ENCODE measurements at places on chromosomes 11 and 22.

DNA sequence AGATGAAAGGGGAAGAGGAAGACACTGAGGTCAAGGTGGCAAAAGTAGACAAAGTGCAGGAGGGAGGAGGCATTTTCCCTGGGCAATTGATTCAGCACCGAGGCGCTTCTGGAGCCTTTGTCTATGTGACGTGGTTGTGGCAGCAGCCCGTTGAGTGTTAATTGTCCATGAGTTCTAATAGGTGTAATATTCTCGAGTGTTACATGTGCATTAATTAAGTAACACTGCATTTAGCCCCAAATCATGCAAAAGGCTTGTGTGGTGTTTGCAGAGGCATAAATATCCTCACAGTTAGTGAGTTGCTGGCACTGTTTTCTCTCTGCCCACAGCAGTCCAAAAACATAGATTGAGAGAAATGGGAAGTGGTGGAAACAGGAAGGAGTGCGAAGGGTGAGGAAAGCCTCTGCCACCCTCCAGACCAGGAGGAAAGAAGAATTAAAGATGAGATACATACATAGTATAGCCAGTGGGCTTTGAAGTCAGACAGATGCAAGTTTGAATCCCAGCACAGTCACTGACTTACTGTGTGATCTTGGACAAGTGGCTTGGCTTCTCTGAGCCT lies 361.2 kb downstream of the MN1 start:
- no peak for DNase-seq

DNA sequence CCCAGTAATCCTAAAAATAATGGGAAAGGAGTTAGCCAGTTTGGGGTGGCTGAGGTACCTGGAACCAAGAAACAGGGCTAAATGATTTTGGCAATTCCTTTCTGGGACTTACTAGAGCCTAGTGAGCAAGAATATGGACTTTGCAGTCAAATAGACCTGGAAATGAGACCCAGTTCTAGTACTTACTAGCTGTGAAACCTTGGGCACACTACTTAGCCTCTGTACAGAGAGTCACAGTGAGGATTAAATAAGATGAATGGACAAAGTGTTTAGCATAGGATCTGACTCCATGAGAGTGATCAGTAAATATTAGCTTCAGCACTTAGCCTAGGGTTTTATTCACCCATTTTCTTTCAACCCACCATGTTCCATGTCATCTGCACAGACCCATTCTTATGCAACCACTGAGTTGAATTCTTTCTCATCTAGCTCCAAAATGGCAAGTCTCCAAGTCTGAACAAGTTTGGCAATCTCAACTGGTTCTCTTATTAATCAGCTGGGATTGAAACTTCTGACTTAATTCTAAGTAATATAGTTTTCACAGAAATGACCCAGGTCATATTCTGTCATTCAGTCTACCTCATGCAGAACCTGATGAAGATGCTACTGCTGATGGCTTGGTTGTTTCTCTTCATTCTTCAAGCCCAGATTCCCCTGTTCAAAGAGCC lies 15.0 kb upstream of the SORL1 start:
- DNase-seq = no peak

GRCh38 chr22:36144886-36145541 lies 15.5 kb downstream of the APOL3 start:
- peak; percentile 32 for DNase-seq

GRCh38 chr11:69416762-69417698 lies 64.4 kb upstream of the LINC01488 start:
- DNase-seq = no peak

DNA sequence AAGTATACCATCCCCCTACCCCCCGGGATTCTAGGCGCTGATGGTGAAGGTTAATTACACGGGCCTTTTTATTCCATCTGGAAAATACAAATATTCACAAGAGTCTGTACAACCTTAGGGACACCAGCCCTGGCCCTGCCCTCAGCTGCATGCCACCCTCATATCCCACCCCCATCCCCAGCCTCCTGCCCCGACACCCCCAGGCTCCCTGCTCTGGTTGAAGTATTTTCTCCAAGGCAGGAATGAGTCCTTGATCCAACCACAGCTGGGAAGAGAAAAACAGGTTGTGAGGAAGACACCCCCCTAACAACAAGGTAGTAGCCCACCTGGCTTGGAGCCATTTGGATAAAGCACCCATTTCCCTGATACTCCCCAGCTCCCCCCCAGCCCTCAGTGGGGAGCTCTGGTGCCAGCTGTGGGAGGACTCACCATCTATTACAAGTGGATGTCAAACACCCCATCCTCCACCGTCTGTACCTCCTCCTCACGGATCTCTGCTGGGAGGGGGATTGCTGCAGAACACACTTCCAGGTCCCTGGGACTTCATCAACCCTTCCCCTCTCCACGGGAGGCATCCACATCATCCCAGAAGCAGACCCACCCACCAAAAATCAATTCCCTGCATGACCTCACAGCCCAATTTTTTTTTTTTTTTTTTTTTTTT lies 4.0 kb upstream of the NRXN2 start:
- no peak for DNase-seq

GRCh38 chr11:57309106-57310059 lies 15.4 kb downstream of the TNKS1BP1 start:
- no peak for DNase-seq

DNA sequence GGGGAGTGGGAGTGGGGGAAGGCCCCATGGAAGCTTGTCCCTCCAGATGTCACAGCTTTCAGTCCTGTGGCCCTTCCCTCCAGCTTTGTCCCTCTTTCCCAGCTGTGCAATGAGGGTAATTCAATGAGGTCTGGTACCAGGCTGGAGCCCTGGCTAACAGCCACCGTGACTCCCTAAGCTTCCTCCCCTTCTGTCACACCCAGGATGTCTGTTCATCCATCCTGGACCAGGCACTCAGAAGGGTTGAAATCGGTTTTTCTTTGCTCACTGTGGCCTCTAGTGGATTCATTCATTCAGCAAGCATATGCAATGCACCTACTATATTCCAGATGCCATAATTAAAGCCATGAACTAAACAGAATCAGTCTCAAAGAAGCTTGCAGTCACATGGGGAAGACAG lies 38.7 kb downstream of the SYT13 start:
- DNase-seq = no peak

DNA sequence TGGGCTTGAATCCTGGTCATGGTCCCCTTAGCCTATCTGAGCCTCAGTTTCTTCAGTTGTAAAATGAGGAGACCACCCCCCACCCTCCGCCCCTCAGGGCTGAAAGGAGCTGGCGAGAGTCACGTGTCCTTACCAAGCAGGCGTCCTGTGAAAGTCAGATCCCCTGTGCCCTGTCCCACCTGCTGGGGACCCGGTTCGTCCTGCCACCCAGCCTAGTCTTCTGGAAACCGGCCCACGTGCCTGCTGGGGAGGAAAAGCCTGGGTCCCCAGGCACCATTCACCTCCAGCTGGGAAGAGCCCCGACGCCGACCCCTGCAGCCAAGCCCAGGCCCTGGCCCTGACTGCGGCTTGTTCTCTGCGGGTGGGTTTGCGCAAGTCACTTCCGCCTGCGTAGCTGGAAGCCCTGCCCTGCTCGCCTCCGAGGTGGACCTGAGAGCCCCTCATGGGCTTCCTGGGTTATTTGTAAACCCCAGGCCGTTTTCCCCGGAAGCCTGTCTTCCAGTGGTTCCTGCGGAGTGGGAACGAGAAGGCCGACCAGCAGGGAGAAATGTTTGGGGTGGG lies 679 bp upstream of the SSH3 start:
- no peak for DNase-seq

DNA sequence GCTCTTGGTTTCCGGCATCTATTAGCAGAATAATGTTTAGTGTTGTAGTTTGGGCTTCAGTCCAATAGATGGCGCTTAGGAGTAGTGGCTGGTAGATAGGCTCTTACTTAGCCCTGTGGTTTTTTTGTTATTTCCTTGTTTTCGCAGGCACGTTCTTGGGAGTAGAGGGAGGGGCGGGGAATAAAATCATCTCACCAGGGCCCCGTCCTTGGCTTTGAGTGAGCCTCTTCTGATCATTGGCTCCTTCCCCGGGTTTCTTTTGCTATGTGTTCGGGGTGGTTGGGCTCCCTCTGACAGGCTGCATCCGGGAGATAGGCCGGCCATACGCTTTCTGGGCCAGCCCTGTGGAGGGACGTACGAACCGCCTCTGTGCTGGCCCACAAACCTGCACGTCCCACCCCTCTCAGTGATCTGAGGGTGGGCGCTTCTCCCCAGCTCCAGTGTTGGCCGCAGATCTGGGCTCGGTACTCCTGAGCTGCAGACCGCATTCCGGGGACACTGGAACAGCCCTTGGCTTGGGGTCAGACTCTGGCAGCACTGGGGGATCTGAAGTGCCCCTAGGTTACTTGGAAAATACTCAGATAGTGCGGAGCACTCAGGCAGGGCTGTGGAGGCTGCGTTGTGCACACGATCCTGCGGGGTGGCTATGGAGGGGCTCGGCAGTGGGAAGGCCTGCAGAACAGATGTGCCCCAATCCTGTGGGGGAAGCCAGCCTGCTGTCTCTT lies 217.0 kb downstream of the DYNC2H1 start:
- peak; percentile 68 for DNase-seq

DNA sequence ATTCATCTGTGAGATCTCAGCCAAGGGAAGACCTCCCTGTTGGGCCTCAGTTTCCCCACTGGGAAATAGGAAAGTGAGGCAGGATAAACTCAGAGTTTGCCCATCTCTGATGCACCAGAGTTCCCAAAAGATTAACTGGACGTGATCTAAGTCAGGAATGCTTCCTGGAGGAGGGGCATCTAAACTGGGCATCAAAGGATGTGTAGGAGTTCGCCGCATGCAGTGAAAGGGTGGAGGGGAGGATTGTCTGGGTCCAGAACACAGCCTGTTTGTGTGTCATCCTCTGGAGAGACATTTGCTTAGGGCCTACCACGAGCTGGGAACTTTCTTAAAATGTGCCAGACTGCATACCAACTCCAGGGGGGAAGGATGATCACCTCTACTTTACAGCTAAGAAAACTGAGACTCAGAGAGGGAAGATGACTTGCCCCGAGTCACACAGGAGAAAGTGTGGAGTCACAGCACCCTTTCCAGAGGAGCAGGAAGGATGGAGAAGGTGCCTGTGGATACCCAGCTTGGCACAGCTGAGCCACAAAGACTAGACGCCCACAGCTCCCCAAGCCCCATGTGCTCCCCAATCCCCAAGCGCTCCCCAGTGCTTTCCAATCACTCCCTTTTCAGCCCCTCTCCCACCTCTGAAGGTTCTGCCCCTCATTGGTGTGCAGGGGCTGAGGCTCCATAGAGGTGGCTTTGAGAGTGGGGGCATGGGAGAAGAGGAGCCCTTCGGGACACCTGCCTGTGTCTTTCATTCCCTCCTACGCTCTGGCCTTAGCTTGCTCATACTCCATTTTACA lies 50.1 kb downstream of the MN1 start:
- DNase-seq = no peak

GRCh38 chr11:17514476-17514875 lies 29.7 kb downstream of the USH1C start:
- no peak for DNase-seq

GRCh38 chr11:100632941-100633452 lies 54.1 kb upstream of the ARHGAP42 start:
- DNase-seq = no peak

DNA sequence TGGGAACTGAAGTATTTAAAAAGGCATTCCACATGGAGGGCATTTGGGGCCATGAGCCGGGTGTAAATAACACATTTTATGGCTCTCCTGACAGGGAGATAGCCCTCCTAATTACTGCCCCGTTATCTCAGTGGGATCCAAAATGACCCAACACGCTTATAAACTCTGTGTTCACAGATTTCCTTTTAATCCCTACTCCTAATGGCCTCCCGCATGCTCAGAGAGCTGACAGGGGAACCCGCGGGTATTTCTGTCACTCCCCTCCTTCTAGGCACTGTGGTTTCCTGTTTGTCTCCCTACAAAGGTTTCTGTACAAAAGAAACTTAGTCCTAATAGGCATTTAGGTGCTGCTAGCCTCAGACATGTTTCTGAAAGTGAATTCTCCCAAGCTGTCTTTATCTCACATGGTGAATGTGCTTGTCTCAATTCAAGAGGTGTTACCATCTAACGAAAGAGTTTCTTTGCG lies 202.8 kb upstream of the SEZ6L start:
- no peak for DNase-seq

DNA sequence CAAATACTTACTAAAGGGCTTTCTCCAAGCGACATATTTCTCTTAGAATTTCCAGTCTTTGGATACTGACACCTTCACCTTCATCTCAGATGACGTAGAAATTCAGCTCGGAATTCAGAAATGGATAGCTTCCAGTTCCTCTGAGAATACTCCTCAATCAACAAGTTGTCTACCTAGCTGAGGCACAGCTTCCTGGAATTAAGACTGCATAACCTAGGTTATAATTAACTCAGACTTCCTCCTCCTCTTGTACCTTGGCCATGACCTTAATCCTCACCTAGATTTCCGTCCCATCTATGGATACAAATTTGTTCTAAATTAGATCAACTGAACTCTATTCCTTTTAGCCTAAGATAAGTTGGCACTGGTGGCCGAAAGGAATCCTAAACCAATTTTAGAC lies 17.4 kb downstream of the ATP5MG start:
- DNase-seq = no peak

GRCh38 chr11:99571094-99571493 lies 550.3 kb downstream of the CNTN5 start:
- DNase-seq = no peak

DNA sequence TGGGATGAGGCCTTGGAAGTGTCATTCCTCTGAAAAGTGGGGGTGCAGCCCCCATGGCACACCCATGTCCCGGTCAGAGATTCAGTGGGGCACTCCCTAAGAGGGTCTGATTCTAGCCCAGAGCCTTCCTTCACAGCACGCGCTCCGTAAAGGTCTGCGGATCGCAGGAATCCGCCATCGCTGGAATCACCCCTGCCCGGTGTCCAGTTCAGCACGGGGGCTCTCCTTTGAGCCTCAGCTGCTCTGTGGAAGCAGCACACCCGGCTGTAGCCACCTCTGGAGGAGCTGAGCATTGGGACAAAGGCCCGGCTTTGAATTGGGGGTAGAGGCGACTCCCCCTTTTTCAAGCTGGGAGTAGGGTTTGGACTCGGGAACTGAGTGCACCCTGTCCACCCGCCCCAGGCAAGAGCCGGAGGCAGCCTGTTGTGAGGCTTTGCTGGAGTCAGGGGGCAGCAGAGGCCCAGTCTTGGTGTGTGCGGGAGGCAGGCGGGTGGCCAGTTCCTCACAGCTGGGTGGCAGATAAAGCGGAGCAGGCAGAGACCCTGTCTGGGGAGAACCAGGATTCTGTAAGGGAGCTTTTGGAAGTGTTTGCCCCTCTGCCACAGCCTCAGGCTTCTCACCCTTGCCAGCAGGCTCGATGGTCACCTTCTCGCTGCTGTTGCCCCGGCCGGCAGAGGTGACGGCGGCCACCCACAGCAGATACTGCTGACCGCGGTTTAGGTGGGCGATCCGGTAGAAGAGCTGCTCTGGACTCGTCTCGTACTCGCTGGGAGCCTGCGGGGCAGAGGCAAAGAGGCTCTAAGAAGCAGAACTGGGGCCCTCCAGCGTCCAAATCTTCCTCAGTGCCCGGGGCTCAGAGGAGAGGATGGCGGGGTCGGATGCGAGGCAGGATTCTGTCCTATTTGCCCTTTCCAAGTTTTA lies 115.9 kb downstream of the CEP164 start:
- DNase-seq = no peak

GRCh38 chr11:118290923-118291322 lies 13.6 kb upstream of the CD3E start:
- DNase-seq = peak; percentile 74

- DNase-seq = no peak
These were observed at the start of gene PLXNB2 for GRCh38 chr22:50306753-50307749. PLXNB2 (minus strand) TSS chr22:50307646; CDS start chr22:50290584, 17,062 bp downstream.

- no peak for DNase-seq
These were observed 61.2 kb downstream of the CECR2 start for GRCh38 chr22:17430412-17430811.

- DNase-seq = no peak
These were observed 68.6 kb downstream of the SYT9 start for GRCh38 chr11:7320306-7320705.

Measured in CD4-positive, alpha-beta T cell treated with Interleukin-2 at 100 ng/mL for 4 hours (primary cell).